ENCODE measurements at places on chromosomes 5 and 9. TPM values are rescaled to one million over a fixed set of nuclear protein-coding genes. Genes with fewer than 3 reads are reported as not detected.

Gene GLRA1
- total RNA-seq: not detected

Gene PGM5
- 535 TPM for total RNA-seq

DNA sequence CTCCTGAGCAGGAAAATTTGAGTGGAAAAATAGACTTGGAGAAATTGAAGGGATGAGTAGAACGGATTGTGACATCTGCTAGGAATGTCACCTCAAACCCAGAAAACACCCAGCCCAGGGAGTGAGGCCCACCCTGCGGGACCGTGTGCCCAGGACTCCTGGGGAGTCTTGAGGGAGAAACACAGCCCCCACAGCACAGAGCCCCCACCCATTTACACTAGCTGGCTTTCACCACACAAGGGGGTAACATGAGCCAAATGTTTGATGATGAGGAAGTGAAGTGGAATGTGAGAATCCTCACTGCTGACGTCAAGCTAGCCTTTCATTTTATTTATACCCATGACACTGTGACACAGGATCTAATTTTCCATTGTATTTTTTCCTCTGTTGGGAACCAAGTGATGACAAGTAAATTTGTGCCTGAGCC is 42.8 kb upstream of the PDE8B start:
- no peak for DNase-seq

Gene FGF18
- 0.16 TPM for total RNA-seq

DNA sequence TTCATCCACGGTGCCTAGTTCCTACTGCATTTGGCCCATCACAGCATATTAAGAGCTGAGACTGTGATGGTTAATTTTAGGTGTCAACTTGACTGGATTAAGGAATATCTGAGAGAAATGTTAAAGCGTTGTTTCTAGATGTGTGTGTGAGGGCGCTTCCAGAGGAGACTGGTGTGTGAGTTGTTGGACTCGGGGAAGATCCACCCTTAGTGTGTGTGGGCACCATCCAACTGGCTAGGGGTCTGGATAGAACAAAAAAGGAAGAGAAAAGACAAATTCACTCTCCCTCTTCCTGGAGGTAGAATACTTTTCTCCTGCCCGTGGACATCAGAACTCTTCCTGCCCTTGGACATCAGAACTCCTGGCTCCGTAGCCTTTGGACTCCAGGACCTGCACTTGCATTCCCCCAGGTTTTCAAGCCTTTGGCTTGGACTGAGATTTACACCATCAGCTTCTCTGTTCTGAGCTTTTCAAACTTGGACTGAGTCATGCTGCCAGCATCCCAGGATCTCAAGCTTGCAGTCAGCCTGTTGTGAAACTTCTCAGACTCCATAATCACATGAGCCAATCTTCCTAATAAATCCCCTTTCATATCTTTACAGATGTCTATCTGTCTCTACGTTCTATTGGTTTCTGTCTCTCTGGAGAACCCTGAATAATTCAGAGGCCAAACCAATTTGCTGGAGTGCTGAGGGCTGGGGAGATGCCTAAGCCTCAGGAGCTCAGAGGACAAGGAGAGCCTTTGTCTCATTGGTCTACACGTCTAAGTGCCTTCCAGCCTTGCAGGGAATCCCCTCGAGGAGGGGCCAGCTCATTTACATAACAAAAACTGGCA is 164.5 kb downstream of the DCP2 start:
- no peak for DNase-seq

GRCh38 chr9:90808398-90808797 is 6.8 kb downstream of the SYK start:
- no peak for DNase-seq
